ENCODE measurements at places on chromosomes 16 and 17.

GRCh38 chr17:63489291-63489690 is 12.4 kb downstream of the ACE start:
- no peak for DNase-seq

GRCh38 chr17:5618476-5618875 is 34.2 kb upstream of the NLRP1 start:
- DNase-seq: no peak

GRCh38 chr17:81514739-81515529 is 2.3 kb upstream of the ACTG1 start:
- DNase-seq: peak; percentile 87

GRCh38 chr17:16569358-16569712 is 331 bp upstream of the ZNF287 start:
- no peak for DNase-seq

- no peak for DNase-seq
Measured at GRCh38 chr17:9968881-9969280, 63.8 kb upstream of the RCVRN start.

DNA sequence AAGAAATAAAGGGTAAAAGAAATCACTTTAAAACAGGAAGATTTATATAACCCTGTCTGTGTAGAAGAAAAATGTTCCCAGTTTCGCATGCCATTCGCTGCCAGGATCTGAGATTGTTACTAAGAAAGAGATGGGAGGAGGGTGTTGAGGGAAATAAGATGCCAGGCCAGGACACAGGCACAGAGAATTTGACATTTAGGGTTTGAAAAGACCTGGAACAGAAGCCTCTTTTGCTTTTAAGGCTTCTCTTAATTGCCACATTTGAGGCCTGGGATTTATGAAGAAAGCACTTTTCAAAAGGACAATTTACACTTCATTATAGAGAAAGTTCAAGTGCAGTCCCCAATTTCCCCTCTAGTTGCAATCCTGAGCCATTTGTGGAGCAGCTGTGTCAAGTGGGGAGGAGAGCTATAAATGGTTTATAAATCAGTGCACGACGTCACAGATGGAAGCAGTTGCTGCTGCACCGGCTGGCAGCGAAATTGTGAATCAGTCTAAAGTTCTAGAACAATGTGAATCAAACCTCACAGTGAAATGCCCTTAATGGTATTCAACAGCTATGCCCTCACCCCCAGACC is 26.5 kb upstream of the C16orf87 start:
- peak; percentile 30 for DNase-seq

DNA sequence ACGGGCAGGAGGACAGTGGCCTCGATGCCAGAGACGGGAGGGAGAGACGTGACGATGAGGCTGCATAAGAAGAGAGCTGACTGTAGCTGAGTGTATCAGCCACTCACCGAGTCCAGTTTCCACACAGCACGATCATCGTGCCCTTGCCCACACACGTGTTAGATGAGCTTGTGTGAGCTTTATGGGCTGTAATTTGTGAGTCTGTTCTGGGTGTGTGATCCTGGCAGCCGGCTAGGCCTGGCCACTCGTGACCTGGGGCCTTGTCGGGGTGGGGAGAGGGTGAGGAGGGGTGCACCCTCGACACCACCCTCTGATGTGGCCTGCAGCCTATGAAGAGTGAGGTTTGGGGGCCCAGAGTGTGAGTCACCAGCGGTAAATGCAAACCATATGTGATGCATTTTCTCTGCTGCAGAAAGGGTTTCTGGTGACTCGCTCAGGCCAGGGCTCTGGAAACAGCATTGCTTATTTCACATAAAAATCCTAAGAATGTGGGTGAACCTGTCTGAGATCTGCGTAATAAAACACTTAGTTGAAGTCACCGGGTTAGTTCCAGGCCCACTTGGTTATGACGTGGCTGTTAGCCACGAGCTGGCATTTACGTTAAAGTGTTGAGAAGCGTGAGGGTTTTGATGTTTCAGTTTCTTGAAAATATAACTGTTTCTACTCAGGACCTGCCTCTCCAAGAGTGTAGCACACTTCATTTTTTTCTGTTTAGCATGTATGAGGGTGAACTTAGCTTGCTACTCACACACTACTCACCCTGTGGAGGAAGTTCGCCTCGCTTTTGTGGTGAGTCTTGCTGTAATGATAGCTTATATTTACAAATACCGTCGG is 4.2 kb downstream of the METRNL start:
- peak; percentile 89 for DNase-seq

DNA sequence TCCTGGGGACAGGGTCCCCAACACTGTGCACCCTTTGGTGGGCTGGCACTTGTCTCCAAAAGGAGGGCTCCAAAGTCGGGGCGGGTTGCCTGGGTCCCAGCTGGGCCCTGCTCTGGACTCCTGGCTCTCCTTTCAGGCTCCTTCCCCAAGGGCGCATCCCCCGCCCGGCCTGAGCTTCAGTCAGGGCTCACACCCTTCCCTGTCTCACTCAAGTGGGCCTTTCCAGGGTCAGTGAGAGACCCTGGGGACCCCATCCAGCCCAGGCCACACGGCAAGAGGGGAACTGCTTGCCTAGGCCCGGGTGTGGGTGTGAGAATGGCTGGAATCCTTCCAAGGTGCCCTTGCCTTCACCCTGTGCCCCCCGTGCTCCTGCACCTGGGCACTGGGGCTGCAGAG is 41.8 kb upstream of the SLC38A10 start:
- DNase-seq: peak; percentile 35

DNA sequence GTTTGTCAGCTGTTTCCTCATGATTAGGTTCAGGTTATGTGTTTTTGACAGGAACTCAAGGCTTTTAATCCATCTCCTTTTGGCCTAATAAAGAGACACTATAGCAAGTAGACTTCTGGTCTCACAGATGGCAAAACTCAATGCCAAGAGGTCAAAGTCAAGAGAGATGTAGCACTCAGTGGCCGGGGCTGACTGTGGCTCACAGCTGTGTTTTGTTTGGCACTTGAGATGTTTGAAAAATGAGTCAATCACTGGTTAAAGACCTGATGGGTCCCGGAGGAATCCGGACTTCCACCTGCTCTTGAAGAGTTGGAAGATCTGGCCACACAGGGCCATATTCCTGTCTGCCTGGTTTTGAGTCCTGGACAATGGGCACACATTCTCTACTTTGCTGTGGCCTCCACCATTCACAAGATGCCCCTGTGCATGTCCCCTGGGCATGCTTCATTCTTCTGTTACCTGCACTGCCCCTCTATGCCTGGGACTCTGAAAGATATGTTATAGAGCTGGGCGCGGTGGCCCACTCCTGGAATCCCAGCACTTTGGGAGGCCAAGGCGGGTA is 210.3 kb downstream of the SNX29 start:
- DNase-seq: no peak

GRCh38 chr17:35586569-35587073 is 501 bp upstream of the AP2B1 start:
- DNase-seq: no peak

DNA sequence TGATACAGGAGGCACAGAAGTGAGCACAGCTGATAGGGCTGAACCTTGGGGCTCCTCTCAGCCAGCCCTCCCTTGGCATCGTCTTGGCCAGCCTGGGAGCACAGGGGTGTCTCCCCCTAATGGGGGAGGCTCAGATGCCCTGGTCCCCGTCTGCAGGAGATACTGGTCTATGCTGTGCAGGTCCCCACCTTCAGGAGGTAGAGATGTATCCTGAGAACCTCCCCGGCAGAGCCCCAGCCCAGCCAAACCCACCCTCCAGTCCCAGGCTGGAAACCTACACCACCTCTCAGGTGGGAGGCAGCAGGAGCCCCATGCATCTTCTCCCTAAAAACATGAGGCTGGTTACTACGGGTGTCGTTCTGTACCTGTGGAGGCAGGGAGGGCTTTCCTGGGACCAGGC is 38.7 kb downstream of the ABCC6 start:
- DNase-seq: no peak

DNA sequence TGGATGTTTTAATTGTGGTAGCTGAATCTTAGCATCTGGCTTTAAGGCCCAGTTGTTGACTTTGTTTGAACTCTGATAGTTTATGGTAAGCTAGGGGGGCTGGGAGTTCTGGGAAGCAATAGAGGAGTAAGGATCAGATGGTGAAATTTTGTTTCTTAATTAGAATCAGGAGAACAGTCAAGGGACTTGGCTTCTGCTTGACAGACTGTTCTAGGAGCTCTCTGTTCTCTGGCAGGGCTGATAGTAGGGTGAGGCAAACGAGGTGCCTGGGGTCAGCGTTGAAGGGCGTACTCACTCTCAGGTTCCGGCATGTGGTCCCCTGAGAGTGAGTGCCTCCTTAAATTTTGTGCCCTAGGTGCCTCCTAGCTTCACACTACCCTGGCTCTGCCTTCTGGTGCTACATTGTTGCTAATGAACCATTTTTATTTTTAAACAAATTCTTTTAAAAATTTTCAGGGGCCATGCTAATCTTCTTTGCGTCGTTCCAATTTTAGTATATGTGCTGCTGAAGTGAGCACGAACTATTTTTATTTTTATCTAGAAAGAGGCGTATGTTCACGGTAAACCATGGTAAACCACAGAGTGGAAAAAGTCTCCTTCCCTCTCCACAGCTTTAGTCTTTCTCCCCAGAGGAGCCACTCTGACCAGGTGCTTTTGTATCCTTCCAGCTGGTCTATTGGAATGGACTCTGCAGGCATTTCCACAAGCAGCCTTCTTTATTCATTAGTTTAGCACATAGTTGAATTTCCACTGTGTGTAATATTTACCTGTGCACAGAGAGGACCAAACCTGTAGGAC is 19.7 kb downstream of the SLC7A6 start:
- no peak for DNase-seq

- DNase-seq: no peak
Measured at GRCh38 chr16:87538160-87538559, 45.3 kb upstream of the ZCCHC14 start.

- no peak for DNase-seq
Measured at GRCh38 chr16:25065899-25066298, 45.6 kb upstream of the LCMT1 start.

DNA sequence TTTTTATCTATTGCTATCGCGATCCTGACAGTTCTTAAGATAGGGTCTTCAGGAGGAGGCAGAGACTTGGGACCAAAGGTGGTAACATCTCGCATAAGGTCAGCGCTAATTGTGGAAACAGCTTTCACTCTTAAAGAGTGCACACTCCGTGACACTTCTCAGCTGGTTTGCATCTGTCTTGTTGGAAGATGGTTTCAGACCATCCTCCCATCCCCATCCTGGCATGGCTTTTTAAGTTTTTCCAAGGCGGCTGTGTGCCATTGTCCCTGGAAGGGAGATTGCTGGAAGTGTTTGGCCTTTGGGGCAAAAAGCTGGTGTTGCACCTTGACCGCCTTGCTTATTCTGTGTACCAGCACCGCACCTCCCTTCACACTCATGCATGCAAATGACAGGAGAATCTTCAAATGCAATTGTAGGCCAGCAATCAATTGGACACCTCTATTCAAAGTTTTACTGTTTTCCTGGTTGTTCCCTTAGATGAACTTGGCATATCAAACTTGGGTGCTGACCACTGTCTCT is 1.5 kb downstream of the SOCS7 start:
- DNase-seq: no peak

GRCh38 chr17:62692721-62693431 is 65.4 kb downstream of the MRC2 start:
- DNase-seq: no peak

GRCh38 chr16:4675864-4676786 is 17.2 kb upstream of the NUDT16L1 start:
- DNase-seq: no peak

Data from right hindlimb (tissue), 1 donor.